ENCODE measurements at places on chromosomes 16 and 17. TPM values are rescaled to one million over a fixed set of nuclear protein-coding genes. Genes with fewer than 3 reads are reported as not detected.

- no peak for ATAC-seq
Observed at GRCh38 chr17:66737524-66737923, 97.4 kb upstream of the CACNG5 start.

- no peak for ATAC-seq
Observed at GRCh38 chr17:6024576-6024975, 45.6 kb upstream of the WSCD1 start.

DNA sequence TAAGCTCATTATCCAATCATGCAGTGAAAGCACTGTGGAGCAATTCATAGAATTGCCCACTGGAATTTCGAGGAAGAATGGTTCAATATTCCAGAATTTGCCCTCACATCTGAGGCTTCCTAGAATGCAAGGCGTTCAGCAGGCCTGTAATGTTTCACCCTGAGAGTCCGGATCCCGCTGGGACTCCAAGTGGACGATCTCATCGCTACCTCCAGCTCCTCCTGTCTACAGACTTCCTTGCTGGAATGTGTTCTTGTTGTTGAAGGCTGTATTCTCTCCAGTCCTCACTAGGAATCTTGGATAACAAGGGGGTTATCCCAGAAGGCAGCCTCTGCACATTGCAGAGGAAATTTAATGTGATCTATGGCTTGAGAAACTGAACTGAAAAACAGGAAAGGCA, 7.8 kb downstream of the SLC47A1 start:
- ATAC-seq = no peak

DNA sequence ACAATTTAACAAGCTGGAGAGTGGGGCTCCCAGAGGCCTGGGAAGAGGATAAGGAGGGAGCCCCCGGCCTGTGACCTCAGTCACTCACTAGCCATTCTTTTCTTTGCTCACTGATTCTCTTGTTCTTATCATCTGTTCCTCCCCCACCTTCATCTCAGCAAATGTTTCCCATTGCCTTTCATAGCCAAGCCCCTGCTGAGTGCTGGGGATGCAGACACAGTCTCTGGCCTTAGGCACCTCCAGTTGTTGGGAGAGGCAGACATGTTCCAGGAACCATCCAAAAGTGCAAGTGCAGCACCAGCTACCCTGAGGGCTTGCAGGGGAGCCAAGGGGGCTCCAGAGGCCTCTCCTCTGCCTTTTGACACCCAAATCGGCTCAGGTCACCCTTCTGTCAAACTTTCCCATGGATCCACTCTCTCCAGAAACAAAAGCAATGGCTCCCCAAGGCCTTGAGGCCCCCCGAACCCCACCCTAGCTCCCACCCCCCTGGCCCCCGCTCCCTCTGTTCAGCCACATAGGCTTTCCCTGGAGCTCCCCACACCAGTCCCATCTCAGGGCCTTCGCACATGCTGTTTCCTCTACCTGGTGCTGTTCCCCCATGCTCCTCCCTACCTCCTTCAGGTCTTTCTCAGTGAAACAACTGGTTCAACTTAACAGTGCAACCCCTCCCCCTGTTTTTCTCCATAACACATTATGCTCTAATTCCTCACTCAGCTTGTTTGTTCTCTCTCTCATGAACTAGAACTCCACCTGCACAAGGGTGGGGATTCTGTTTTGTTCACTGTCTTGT, 14.9 kb upstream of the KCNJ12 start:
- no peak for ATAC-seq

DNA sequence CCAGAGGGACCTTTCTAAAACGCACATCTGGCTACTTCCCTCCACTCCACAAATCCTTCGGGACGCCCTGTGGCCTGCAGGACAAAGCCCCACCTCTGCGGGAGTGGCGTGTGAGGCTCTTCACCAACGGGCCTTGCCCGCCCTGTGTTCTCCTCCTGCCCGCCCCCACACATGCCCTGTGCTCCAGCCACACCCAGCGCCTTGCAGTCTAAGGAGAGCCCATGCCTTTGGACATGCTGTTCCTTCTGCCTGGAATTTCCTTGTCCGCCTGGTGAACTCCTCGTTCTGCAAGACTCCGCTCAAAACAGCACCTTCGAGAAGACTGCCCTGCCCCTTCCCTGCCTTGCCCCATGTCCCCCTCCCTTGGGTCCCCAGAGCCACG, 7.4 kb downstream of the ELOB start:
- ATAC-seq = peak; percentile 80

Gene DPEP3
- total RNA-seq = 0.08 TPM

Gene FOXL1
- 0.08 TPM for total RNA-seq

Gene SMTNL2
- 0.56 TPM for total RNA-seq

Gene AKAP10
- total RNA-seq = 20.6 TPM

Gene YBX2
- total RNA-seq = 0.96 TPM

Measured in esophagus mucosa (tissue), 1 donor.